ENCODE measurements at places on chromosomes 1 and 21. TPM values are rescaled to one million over a fixed set of nuclear protein-coding genes. Genes with fewer than 3 reads are reported as not detected.
A peak's percentile ranks its signal among the peaks of the same experiment; 100 is the strongest.

GRCh38 chr1:27383039-27383605 lies at the start of gene CD164L2:
Gene CD164L2, minus strand, starts transcription at chr1:27383333. Its CDS starts 94 bp downstream, at chr1:27383239.
- peaks cover 16% of the 10 kb centered on the region for H3K27me3 ChIP-seq
- peak; percentile 64 for DNase-seq
- H3K4me3 ChIP-seq: no peak within 1 kb of the TSS
- no peak within 1 kb of the TSS for H3K27ac ChIP-seq

- H3K36me3 ChIP-seq: no peaks in the 10 kb centered on the region
- DNase-seq: no peak
- H3K4me3 ChIP-seq: no peak overlapping the region
- H3K27me3 ChIP-seq: peaks cover 8% of the 10 kb centered on the region
- H3K4me1 ChIP-seq: no peaks in the 10 kb centered on the region
Observed at GRCh38 chr1:157487504-157487903, 64.8 kb downstream of the FCRL5 start.

GRCh38 chr1:101942516-101943193 lies 54.1 kb downstream of the OLFM3 start:
- no peaks in the 10 kb centered on the region for H3K4me1 ChIP-seq
- H3K4me3 ChIP-seq: no peak overlapping the region
- no peaks in the 10 kb centered on the region for H3K27me3 ChIP-seq
- H3K36me3 ChIP-seq: no peaks in the 10 kb centered on the region
- no peak for DNase-seq

DNA sequence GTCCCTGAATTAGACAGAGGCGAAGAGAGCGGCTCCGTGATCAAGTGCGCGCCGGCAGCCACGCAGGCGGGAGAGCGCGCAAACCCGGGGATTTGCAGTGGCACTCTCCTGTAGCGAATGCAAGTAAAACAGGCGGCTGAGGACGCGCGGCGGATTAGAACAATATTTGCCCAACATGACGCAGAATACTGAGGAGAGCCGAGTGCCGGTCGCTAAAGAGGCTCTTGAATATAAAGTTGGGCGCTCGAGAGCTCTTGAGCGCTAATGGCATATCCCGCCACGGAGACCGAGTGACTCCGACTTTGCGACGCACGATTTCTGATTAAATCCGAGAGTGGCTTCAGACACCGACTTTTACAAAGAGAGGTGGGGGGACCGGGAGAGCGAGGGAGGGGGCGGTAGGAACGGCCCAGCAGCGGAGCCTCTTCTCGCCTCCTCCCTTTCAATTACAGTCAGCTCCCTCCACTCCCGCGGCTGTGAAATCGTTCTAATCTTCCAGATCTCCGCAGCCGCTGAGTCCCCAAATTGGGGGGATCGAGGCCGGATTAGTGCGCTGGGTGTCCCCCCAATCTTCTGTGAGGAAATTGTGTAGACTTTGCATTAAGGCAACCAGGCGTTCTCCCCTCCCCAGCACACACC lies 2.3 kb downstream of the PAX7 start:
- DNase-seq: no peak
- no peaks in the 10 kb centered on the region for H3K4me1 ChIP-seq
- no peaks in the 10 kb centered on the region for H3K36me3 ChIP-seq
- no peak overlapping the region for H3K27ac ChIP-seq
- H3K4me3 ChIP-seq: peak overlapping the region; percentile 50

MYCL gene
- 0.38 TPM for total RNA-seq

OR2T1 gene
- not detected for total RNA-seq

P3R3URF gene
- total RNA-seq: not detected
